SK-N-SH (cell line): ENCODE measurements at places on chromosomes 7 and 10. TPM values are rescaled to one million over a fixed set of nuclear protein-coding genes. Genes with fewer than 3 reads are reported as not detected.

DNA sequence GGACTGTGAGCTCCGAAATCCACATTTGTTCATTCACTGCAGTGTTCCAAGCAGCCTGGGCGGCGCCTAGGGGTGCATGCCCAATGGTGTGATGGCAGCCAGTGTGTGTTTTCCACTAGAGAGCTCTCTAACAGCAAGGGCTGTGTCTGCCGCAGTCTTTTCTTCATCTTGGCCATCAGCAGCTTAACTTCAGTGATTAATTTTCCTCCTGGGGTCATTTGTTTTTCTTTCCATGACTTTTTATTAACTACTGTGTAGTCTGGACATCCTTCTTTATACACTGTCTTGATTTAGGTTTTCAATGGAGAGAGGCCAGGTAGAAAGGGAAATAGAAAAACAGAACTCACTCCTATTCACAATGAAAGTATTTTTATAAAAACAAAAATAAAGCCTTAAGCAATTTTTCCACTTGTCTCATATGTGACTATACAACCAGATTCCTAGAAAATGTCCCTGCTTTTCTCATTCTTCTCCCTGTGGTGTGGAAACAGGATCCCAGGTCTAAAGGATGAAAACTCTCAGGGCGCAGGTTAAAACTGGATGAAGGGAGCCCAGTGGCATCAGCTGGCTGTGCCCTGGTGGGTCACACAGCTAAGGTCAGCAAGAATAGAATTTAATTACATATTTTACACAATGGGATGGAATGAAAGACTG, 176.8 kb downstream of the PKD1L1 start:
- peaks cover 19% of the 10 kb centered on the region for H3K4me1 ChIP-seq
- DNase-seq = no peak

Gene NODAL
- not detected in 2 replicates for polyA plus RNA-seq

Gene SMKR1
- polyA plus RNA-seq = 5.8 and 8.1 TPM in 2 replicates

Gene GBX1
- polyA plus RNA-seq = not detected in 2 replicates

GRCh38 chr10:9069136-9069535, 1014.6 kb downstream of the GATA3 start:
- no peak overlapping the region for H3K27ac ChIP-seq
- no peaks in the 10 kb centered on the region for H3K4me1 ChIP-seq
- H3K36me3 ChIP-seq = no peaks in the 10 kb centered on the region

DNA sequence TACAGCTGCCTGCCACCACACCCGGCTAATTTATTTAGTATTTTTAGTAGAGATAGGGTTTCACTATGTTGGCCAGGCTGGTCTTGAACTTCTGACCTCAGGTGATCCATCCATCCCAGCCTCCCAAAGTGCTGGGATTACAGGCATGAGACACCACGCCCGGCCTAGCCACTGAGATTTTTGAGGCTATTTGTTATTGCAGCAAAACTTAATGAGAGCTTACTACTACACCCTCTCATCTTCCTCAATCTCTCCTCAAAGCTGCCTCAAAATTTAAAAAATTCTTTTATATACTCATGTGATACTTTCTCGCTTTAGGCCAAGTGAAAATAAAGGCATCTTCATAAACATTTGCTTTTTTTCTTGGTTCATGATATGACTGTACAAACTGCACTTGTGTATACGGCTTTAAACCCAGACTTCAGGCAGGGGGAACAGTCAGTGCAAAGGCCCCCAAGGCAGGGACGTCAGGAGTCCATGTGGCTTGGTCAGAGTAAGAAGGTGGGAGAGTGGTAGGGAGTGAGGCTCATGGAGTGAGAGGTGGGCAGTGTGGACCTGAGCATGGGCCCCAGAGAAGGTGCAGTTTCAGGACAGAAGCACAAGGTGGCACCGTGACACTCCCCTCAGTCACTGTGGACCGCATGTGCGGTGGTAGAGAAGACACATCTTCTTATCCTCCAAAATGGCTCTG, 55.5 kb downstream of the SYPL1 start:
- no peak overlapping the region for H3K4me3 ChIP-seq
- H3K36me3 ChIP-seq = no peaks in the 10 kb centered on the region
- no peaks in the 10 kb centered on the region for H3K27me3 ChIP-seq
- H3K4me1 ChIP-seq = no peaks in the 10 kb centered on the region
- H3K27ac ChIP-seq = peak overlapping the region; percentile 96

Gene FAM25G
- polyA plus RNA-seq = not detected in 2 replicates

Gene GARS1
- polyA plus RNA-seq = 301 and 344 TPM in 2 replicates

GRCh38 chr7:47119261-47119865, 462.5 kb downstream of the TNS3 start:
- no peak overlapping the region for H3K4me3 ChIP-seq
- H3K27me3 ChIP-seq = peaks cover 5% of the 10 kb centered on the region; the same call in 1 of the 2 replicates
- H3K27ac ChIP-seq = no peak overlapping the region
- H3K4me1 ChIP-seq = no peaks in the 10 kb centered on the region; the same call in 1 of the 2 replicates

Gene CFAP46
- polyA plus RNA-seq = 3.9 and 4.9 TPM in 2 replicates

Gene ITIH5
- polyA plus RNA-seq = 0.05 and 0.07 TPM in 2 replicates

- H3K4me3 ChIP-seq = no peak overlapping the region; the same call in 1 of the 2 replicates
- no peaks in the 10 kb centered on the region for H3K36me3 ChIP-seq
- DNase-seq = peak; percentile 52
- no peaks in the 10 kb centered on the region for H3K27me3 ChIP-seq
- H3K4me1 ChIP-seq = no peaks in the 10 kb centered on the region
- no peak overlapping the region for H3K27ac ChIP-seq
These were observed 122.5 kb upstream of the ANKRD1 start for GRCh38 chr10:91043173-91043910.

Gene TRPV5
- not detected in 2 replicates for polyA plus RNA-seq

DNA sequence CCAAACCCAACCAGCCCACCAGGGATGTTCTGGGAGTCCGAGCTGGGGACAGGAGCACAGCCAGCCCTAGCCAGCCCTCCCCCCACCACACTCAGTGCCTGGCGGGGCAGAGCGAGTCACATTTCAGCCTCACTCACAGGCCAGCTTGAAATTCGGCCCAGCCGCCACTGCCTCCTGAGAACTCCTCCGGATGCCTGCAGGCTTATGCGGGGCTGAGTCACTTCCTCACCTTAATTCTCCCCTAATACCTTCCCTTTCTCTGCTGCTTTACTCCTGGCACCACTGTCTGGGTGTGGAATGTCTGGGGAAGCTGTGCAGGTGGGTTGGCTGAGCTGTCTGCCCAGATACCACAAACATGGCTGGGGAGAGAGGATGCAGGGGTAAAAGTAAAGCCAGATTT, 22.6 kb upstream of the DLG5 start:
- peak overlapping the region; percentile 60 for H3K27ac ChIP-seq
- H3K4me3 ChIP-seq = no peak overlapping the region
- peaks cover 3% of the 10 kb centered on the region for H3K36me3 ChIP-seq
- H3K27me3 ChIP-seq = no peaks in the 10 kb centered on the region
- H3K4me1 ChIP-seq = no peaks in the 10 kb centered on the region; the same call in 1 of the 2 replicates
- no peak for DNase-seq
